HS-27A (cell line): ENCODE measurements at places on chromosomes 16 and 17.

DNA sequence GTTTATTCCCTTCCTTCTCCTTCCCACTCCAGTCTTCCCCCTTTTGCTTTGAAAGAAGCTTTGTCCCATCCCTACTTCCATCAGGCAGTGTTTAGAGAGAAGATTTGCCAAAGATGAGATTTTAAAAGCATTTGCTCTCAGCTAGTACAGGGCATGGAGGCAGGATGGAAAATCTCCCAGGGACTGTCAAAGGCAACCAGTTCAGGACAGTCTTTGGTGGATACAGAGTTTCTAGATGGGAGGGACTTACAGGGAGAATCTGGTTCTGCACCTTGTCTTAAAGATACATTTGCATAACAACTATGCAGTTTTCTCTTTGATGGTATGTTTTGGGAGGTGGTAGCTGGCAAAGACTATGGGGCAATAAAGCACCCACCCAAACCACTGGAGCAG, 26.2 kb downstream of the CHD9 start:
- no peak for DNase-seq

DNA sequence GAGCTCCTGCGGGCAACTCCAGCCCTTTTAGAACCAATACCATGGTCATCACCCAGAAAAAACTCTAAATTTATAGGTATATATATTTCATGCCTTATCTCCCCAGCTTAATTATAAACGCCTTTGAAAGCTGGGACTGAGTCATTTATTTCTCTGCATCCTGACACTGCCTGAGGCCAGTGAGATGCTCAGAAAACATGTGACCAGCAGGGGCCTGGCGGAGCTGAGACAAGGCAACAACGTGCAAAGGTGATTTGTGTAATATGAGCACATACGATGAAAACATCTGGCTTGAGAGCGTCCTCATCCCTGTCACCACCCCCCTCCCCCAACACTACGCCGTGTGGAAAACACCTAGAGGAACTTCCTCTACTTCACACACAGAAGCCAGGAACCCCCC, 22.7 kb downstream of the NXN start:
- DNase-seq: no peak

- DNase-seq: no peak
Observed at GRCh38 chr17:62718429-62718828, 89.7 kb downstream of the MARCHF10 start.

GRCh38 chr16:25875956-25876598, 184.3 kb downstream of the HS3ST4 start:
- DNase-seq: no peak

- DNase-seq: no peak
Observed at GRCh38 chr17:80738987-80739730, 194.5 kb downstream of the RPTOR start.

DNA sequence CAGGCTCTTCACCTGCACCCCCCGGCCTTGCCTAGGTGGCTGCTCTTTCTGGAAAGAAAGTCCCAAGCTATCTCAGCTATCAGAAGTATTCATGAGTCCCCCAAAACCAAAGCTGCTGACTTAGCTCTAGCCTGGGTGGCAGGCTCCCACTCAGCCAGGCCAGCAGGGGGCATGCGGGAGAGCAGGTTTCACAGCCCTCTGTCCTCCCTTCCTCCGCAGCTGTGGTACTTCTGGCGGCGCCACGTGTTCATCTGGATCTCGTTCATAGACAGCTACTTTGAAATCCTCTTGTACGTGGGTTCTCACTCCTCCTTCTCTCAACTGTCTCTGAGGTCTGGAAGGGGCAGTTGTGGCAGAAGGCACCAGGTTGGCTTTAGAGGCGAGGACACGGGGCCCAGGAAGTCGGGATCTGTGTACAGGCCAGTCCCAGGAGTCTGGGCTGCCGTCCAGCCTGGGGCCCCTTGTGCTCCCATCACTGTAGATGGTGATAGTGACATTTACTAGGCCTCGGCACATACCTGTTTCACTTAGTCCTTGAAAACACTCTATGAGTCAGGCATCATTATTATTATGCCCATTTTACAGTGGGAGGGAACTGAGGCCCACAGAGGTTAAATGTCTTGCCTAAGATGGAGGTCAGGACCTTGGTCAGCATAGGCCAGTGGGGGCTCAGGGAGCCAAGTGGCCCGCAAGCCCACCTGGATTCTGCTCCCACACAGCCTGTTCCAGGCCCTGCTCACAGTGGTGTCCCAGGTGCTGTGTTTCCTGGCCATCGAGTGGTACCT, 12.9 kb downstream of the TRPV2 start:
- no peak for DNase-seq

DNA sequence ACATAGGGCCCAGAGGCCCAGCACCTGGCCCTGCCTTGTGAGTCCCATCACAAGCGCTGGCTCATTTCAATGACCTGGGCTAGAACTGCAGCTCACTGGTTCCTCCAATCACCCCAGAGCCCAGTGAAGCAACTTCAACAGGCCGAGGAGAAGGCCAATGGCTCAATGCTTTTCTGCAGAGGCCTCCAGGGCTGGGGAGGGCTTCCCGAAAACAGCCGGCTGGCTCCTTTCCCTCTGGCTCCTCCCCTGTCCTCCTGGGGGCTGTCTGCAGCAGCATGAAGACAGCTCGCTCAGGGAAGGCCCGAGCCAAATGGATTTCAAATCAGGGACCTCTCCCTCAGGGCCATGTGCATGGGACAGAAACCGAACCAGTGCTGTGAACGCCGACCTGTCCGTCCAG, 121.6 kb downstream of the ZNF423 start:
- DNase-seq: no peak

- no peak for DNase-seq
Observed at GRCh38 chr17:67531291-67531690, 154.2 kb downstream of the PITPNC1 start.

GRCh38 chr17:48269209-48269608, 160.8 kb downstream of the SKAP1 start:
- no peak for DNase-seq

DNA sequence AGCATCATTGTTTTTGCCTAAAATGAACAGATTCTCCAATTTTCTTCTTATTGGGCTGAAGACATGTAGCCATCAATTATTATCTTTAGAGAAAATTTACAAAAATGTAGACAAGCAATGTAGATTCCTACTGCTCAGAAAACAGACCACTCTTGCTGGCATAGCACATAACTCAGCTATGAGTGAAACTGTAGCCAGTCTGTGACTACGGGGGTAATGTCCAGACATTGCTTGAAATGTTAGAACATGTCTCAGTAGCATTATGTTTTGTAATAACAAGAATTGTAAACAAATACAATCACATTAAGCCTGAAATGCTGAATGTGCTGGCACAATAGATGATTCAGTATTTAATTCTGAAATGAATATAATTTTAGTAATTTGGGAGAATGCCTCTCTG, 265.7 kb upstream of the KCNJ16 start:
- no peak for DNase-seq
